ENCODE measurements at places on chromosomes 3 and 15.

- peak; percentile 67 for DNase-seq
These were observed 177.8 kb downstream of the OTOL1 start for GRCh38 chr3:161674402-161674801.

DNA sequence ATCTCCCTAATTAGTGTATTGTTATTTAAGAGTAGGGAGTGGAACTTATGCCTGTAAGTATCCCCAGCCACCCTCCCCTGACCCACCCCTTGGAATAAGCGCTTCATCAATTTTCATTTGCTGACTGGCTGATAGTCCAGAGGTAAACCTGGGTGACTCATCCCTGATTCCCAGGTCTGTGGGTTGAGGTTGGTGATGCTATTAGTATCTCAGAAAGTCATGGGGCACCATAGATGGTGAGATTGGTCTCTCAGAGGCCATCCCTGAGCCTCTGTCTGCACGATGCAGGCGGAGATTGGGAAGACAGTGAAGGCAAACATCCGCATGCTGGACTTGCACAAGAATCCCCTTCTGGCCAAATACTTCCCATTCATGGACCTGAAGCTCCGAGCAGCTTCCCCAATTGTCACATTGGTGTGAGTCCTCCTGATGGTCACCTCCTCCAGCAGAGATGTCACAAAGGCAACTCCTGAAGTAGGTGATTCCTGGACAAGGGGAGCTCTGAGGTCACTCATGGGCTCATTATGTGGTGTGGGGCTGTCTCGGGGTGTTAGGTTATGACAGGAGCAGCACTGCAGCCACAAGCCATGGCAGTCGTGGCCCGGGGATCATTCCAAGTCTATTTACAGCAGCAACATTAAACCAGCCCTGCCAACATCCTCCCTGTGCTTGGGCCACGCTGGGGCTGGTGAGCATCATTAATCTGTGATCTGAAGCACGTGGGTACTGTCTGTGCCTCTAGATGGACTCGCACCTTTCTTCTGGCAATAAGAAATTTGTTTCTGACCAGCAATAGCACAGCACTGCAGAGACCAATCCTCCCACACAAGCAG is 6.8 kb upstream of the TXNRD3 start:
- DNase-seq = no peak

DNA sequence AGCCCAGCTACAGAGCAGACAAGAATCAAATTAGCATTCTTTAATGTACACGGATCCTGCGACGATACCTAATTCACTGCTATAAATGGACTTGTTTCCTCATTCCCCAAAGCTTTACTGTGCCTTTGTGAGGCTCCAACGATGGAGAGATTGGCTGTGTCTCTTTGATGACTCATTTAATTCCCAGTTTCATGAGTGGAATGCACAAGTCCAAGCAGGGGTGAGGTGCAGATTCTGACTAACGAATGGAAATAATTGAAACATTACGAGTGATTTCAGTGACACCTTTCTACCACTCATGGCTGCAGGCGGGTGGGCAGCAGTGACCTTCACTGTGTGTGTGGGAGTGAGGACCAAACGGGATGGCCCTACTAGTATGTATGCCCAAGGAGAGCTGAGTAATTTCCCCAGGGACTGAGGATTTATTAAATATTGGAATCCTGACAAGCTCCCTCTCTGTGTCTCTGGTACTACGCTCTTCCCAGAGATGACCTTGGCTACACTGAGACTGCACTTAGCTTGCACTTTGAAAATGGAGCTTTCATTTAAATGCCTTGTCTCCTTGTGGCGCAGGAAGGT is 156.7 kb downstream of the CACNA2D3 start:
- no peak for DNase-seq

DNA sequence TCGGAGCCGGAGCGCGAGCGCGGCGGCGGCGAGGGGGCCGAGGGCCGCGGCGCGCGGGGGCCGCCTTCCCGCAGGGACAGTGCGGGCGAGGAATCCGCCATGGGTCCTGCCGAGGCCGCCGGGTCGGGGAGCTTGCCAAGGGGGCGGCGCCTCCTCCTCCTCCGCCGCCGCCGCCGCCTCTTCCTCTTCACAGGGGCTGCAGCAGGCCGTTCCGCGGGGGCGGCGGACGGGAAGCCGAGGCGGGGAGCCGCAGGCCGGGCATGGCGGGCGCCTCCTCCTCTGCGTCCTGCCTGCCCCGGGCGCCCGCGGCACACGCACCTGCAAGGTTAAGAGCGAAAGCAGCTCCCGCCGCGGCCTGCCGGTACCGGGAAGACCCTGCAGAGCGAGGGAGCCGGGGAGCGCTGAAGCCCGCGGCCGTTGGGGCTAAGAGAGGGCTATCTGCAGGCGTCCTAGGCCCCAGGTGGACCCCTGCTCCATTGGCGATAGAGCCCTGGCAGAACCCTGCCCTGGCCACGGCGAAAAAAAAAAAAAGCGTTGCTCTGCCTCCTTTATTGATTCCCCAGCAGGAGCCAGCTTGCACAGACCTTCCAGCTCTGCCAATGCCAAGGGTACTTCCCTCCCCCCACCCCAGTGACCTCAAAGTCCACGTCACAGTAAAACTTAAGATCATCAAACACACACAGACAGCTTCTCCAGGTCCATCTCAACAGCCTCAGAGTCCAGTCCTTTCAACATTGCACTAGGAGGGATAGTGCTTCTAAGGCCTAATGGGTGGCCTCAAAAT is at the start of gene LYSMD2:
Gene LYSMD2 (minus strand): TSS at position 134 of the 784 bp plus-strand sequence. CDS start 33 bp downstream, at position 101.
- DNase-seq = no peak

DNA sequence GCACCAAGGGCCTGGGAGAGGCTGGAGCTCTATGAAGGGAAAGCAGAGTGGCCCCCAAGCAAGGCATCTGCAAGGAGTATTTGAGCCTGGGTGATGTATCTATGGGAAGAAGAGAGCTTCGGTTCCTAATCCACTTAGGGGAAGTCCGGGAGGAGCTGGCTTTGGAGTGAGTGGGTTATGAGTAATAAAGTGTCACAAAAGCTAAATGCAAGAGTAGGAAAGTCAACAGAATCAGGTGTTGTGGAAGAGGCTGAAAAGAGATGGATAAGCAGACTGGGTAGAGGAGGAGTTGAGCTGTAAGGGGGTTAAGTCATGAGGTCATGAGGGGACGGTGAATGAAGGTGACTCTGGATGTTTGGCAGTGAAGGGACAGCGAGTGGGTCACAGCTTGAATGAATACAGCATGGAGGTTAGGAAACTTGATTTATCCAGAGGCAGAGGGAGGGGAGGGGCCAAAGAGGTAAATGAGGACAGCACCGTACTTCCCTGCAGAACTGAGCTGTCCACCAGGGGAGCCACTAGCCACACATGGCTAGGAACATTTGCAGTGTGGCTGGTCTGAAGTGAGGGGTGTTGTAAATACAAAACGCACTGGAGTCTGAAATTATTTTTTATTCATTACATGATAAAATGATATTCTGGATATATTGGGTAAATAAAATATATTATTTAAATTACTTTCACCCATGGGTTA is 83.3 kb downstream of the ADCY5 start:
- DNase-seq = no peak

DNA sequence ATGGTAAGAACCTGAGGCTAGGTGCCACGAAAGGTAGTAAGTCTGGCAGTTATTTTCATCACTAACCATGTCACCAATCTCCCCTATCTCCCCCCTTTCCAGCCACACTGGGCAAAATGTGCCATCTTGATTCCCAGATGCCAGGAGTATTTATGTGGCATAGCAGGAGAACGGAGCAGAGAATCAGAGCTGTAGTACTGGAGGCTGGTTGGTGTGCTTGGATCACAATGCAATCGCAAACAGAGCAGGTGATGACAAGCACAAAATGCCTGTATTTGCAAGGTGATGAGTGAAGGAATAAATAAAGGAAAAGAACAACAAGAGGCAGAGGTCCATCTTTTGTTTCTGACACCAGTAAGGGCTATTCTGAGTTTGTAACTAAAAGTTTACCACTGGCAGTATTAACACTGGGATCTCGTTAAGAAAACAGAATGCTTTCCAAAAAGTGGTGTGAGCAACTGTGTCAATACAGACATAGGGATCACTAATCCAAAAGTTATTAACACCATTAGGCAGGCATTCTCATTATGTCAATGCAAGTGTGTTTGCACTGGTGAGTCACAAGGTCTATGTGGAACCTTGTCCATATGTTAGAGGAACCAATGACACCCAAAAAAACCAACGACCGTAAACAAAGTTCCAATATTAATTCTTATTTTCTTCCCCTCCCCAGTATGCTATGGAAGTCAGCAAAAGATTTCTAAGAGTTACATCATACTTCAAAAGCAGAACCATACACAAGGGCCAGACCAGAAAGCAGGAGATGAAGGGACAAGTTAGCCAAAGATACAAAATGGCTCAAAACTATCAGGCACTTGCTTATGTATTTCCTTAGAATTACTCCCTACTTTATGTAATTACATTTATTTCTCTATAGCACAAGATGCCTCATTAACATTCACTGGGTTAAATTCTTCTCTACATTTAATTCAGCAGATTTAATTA is 556.6 kb downstream of the FOXP1 start:
- DNase-seq = no peak

DNA sequence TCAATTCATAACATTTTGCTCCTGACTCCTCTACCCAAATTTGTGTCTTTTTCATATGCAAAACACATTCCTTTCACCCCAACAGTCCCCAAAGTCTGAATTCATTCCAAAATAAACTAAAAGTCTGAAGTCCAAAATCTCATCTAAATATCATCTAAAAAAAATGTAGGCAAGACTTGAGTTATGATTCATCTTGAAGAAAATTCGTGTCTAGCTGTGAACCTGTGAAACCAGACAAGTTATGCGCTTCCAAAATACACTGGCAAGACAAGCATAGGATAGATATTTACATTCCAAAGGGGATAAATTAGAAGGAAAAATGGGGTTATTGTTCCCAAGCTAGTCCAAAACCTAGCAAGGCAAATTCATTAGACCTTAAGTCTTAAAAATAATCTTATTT is 1302.0 kb upstream of the GBE1 start:
- no peak for DNase-seq

- DNase-seq = no peak
These were observed at the start of gene RASSF1 for GRCh38 chr3:50340448-50341329. Gene RASSF1, minus strand, starts transcription at chr3:50340836. Its CDS starts 31 bp downstream, at chr3:50340805.

DNA sequence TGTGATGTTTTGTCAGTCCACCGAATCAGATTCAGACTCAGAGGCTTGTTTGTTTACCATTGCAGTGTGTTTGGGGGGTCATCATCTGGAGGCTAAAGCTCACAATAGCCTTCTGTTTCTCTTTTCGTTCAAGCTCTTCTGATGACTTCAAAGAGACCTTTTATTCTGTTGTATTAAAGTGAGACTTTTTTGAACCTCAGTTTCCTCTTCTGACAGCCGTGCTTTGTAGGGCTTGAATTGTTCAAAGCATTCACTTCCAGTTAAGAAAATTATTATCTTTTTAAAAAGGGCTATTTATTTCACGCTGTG is 1.3 kb downstream of the PXK start:
- no peak for DNase-seq

DNA sequence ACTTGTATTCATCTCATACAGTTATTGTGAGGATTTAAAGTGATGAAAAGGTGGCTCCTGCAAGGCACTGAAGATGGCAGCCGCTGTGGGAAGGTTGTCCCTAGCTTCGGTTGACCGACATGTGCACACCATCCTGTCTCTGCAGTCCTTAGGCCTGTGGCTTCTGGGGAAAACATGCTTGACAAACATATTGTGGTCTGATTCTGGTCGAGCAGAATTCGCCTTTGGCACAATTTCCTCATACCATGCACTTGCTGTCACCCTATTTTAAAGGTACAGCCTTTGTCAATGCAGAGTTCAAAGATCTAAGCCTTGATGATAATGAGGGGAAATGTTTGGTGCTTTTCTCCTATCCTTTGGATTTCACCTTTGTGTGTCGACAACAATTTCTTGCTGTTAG is 50.9 kb downstream of the PRICKLE2 start:
- no peak for DNase-seq

GRCh38 chr3:153925841-153926514 is 195.2 kb upstream of the ARHGEF26 start:
- no peak for DNase-seq

GRCh38 chr3:59320080-59320479 is 270.3 kb upstream of the CFAP20DC start:
- DNase-seq = no peak

- DNase-seq = no peak
These were observed 1.1 kb upstream of the PLCH1 start for GRCh38 chr3:155745795-155746550.

- DNase-seq = no peak
These were observed 424.9 kb upstream of the ALCAM start for GRCh38 chr3:104941785-104942184.

- DNase-seq = no peak
These were observed 4.5 kb downstream of the WNT5A start for GRCh38 chr3:55482496-55483195.

GRCh38 chr3:194690501-194691372 is 5.1 kb downstream of the FAM43A start:
- DNase-seq = no peak

DNA sequence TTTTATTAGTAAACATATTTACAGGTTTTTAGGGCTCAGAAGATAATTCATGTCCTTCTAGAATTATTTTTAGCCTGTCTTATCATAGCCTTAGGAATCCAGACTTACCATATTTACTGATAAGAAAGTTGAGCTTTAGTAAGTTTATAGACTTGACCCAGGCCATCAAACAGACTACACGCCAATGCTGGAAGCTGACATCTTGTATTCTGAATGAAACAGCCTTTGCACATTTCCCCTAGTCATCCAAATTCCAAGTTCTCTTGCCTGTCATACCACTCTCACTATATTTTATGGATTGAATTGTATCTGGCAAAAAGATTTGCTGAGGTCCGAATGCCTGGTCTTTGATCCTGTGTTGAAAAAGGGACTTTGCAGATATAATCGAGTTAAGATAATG is 58.6 kb downstream of the DRD3 start:
- DNase-seq = no peak

- DNase-seq = no peak
These were observed 339.0 kb downstream of the GABRB3 start for GRCh38 chr15:26433818-26434217.

GRCh38 chr3:56783644-56784447 is 17.9 kb downstream of the ARHGEF3 start:
- peak; percentile 24 for DNase-seq

DNA sequence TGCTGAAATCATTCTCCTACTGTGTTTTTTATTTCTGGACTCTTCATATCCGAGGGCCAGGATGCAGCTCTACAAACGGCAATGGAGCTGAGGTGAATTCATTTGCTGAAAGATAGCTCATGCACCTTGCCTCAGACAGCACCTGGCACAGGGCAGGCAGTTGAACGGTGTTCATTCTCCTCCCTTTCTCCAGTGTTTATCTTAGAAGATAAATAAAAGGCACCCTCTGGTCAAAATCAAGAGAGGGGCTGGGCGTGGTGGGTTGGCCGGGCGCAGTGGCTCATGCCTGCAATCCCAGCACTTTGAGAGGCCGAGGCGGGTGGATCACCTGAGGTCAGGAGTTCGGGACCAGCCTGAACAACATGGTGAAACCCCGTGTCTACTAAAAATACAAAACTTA is 79.3 kb upstream of the LMOD3 start:
- no peak for DNase-seq

GRCh38 chr15:78374436-78375393 is 34.6 kb downstream of the CRABP1 start:
- DNase-seq = no peak

DNA sequence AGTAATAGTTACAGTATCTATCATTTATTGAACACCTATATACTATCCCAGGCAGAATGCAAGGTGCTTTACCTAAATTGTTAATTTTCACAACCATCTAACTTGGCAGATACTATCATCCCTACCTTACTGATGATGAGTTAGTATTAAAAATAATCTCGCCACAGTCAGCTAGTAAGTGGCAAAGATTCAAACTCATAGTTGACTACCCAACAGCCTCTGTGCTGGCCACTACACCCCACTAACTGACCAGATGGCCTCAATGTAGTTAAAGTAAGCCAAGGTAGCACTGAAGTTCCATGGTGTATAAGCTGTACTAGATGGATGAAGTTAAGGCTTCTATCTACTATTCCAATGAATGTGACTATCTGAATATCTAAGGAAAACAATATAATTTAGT is 44.8 kb downstream of the PEAK1 start:
- DNase-seq = no peak
